HFF-Myc (cell line): ENCODE measurements at places on chromosomes 13 and 19.

GRCh38 chr19:41588497-41589209 lies 12.7 kb downstream of the CEACAM21 start:
- DNase-seq, result peak; percentile 9

DNA sequence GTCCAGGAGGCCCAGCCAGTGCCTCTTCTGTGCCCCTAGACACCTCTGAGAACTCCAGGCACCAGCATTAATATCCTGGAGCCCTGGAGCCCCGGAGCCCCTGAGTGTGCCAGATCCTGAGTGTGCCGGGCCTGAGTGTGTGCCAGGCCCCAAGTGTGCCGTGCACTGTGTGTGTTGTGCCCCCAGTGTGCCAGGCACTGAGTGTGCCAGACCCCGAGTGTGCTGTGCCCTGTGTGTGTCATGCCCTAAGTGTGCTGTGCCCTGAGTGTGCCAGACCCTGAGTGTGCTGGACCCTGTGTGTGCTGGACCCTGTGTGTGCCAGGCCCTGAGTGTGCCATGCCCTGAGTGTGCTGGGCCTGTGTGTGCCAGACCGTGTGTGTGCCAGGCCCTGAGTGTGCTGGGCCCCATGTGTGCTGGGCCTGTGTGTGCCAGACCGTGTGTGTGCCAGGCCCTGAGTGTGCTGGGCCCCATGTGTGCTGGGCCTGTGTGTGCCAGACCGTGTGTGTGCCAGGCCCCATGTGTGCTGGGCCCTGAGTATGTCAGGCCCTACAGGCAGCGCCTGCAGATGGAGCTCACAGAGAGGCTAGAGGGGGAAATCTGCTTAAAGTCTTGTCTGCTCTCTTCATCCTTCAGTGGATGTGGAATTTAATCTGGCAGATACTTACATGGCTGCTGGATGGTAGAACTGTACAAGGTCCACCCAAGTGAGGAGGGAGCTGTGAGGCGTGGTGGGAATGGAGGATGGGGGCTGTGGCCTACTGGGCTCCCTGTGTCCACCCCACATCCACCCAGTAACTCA lies 53.9 kb downstream of the C13orf46 start:
- DNase-seq, result no peak

GRCh38 chr19:23318143-23318542 lies 67.9 kb upstream of the ZNF724 start:
- DNase-seq, result no peak

DNA sequence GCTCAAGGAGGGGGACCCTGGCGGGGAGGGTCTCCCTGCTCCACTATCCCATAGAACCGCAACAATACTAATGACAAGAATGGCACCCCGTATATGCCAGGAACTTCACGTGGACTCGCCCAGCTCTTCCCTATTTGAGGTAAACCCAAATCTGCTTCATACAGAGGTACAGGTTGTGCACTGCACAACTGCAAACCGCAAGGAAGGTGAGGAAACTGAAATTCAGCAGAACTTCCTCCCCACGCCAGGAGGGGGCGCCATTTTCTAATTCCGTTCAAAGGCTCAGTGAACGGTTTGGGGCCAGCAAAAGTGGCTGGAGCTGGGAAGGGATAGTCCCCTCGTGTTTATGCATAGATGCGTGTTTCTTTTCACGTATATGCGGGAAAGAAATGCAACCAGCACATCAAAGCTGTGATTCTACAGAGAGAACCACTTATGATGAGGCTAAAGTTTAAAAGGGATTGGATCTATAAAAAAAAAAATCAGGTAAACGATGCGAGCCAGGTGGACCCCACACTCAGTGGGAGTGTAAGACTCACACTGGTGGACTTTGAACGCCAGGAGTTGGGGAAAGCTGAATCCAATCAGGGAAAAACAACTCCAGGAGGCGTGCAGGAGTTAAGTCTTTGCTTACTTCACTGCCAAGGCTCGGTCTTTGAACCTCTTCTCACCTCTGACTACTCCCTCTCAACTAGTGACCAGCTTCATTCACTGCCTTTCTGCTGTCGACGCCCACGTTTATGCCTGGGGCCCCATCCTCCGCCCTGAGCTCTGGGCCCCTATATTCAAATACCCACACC lies 20.3 kb downstream of the C19orf81 start:
- no peak for DNase-seq

DNA sequence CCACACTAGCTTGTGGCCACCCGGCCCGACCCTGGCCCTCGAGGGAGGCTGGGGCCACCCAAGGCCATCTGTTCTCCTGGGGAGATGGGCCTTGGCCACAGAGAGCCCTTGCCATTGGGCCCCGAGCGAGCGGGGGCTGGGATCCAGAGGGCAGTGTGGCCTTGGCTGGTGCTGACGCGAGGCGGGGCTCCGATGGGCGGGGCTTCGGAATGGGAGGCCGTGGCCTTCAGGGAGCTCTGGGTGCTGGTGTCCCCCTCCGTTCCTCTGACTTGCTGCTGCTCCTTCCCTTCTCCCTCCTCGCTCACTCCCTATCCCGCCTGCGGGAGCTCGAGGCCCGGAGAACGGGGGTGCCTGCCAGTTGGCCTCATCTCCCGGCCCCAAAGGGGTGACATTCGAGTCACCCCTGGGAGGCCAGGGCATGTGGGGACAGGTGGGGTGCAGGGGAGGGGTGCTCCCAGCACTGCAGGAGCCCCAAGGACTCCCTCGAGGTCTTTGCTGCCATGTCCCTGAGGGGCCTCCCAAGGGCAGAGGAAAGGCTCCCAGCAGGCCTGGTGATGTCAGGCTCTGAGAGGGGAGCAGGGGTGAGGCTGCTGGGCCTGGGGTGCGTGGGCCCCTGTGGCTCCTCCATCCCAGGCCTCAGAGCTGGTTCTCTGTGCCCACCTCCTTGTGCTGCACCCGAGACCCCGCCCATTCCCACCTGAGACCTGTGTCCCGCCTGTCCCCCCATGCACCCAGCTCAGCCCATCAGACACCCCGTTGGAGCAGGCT lies 4.2 kb downstream of the NCLN start:
- DNase-seq, result no peak

GRCh38 chr13:109309625-109310363 lies 476.6 kb downstream of the IRS2 start:
- no peak for DNase-seq

DNA sequence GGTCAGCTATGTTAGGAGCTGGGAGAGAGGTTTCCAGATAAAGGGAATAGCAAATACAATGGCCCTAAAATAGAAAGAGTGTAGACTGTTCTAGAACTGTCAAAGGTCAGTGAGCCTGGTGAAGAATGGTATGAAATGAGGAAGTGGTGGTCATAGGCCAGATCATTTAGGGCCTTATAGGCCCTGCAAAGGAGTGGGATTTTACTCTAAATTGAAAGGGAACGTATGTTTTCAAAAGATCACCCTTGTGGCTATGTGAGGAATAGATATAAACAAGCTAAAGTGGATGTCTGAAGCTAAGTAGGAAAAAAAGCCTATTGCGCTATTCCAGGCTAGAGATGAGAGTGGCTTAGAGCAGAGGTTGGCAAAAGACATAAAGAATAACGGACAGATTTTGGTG lies 70.7 kb upstream of the TDRD3 start:
- no peak for DNase-seq

GRCh38 chr19:863315-863620 lies 3.8 kb downstream of the CFD start:
- DNase-seq, result no peak

- no peak for DNase-seq
Observed at GRCh38 chr13:102940143-102940542, 94.3 kb downstream of the ERCC5 start.

- no peak for DNase-seq
Observed at GRCh38 chr13:91046715-91047327, 300.7 kb upstream of the MIR17HG start.

- DNase-seq, result no peak
Observed at GRCh38 chr19:8393871-8394250, 3.7 kb downstream of the RAB11B start.

GRCh38 chr13:45393941-45394570 lies 24.1 kb downstream of the SLC25A30 start:
- DNase-seq, result no peak
